ENCODE measurements at places on chromosomes 7 and 10.
A peak's percentile ranks its signal among the peaks of the same experiment; 100 is the strongest.

DNA sequence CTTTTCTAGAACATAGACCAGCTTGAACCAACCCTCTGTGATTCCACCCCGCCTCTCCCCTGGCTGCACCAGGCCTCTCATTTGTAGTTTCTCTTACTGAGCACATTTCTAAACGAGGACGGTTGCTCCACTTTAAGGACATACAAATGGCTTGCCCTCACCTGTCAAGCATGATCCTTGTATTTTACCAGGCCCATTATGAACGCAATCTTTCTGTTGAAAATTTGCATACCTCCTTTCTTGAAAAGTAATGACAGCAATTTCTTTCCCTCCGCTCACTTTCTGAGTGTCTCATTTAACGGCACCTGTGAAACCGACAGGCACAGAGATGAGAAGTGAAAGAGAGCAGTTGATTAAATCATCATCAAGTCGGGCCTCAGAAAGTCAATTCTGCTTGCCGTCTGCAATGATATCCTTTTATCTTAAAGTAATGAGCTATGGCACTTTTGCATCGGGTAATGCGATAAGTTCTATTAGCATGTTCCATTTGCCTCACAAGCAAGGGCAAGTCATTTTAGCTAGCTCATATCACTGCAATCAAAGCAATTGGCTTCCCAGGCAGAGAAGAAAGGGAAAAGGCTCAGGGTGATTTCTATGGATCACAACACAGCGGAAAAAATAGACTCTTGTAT, 705.6 kb upstream of the GALNT17 start:
- DNase-seq: no peak

GRCh38 chr10:126012485-126012884, 116.1 kb downstream of the FANK1 start:
- no peak for DNase-seq

GRCh38 chr7:129980667-129981066, 27.9 kb upstream of the UBE2H start:
- DNase-seq: no peak

GRCh38 chr7:836429-836828, 4.2 kb downstream of the SUN1 start:
- DNase-seq: no peak

DNA sequence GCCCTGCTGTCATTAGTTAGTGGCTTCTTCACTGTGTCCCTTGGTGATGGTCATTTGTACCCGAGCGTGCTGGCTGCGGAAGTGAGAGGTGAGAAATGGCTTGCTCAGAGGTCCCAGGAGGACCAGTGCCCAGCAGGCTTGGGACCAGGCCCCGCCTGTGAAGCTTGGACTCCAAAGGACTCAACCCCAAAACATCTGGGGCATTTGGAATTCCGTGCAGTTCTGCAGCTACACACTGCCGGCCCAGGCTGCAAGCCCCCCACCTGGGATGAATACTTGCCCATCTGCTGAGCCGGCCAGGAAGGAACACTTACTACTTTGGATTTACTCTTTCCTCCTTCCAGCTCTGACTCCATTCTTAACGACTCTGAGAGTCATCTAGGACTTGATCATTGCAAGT, 18.0 kb downstream of the ECHDC3 start:
- no peak for DNase-seq

- DNase-seq: peak; percentile 57
Measured at GRCh38 chr10:110446954-110447608, 50.6 kb upstream of the DUSP5 start.

- DNase-seq: no peak
Measured at GRCh38 chr7:157678501-157678900, 341.7 kb downstream of the DNAJB6 start.

DNA sequence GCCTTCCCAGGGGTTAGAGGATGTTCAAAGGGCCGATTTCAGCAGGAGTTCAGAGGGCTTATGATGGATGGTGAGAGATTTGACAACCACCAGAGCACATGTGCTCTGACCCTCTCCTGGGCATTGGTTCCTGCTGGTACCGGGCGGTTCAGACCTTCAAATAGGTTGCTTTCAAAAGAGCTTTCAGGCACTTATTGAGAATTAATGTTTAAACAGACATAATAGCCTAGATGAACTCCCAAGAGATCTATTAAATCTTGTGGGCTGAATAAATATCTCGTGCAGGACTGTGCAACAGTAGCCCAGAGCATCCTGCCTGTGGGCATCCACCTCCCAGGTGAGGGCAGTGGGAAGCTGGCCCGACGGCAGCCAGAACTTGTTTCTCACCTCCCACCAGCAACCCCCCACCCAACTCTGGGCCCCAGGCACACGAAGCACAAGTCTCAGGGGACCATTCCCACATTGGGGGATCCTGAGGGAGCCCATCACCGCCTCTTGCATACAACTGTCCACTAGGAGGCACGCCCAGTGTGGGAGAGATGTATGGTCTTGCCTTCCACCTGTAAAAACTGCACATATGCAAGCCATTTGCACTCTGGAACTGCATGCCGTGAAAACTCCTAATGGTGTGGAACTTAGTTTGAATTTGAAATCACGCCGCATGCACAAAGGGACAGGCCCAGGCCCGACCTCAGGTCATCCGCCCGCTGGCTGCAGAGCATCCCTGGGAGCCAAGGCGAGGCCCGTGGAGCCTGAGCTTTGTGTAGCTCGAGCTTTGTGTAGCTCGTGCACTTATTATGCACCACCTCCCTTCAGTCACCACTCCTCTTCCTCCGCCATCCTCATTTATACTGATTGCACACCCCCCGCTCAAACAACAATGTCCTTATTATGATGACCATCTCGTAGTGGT, 147.8 kb downstream of the ADCY1 start:
- no peak for DNase-seq

GRCh38 chr10:71842422-71842821, 8.6 kb downstream of the PSAP start:
- DNase-seq: no peak

- DNase-seq: no peak
Measured at GRCh38 chr7:2833083-2833910, 10.8 kb downstream of the GNA12 start.

GRCh38 chr7:20288036-20288435, 42.7 kb upstream of the ITGB8 start:
- DNase-seq: no peak

DNA sequence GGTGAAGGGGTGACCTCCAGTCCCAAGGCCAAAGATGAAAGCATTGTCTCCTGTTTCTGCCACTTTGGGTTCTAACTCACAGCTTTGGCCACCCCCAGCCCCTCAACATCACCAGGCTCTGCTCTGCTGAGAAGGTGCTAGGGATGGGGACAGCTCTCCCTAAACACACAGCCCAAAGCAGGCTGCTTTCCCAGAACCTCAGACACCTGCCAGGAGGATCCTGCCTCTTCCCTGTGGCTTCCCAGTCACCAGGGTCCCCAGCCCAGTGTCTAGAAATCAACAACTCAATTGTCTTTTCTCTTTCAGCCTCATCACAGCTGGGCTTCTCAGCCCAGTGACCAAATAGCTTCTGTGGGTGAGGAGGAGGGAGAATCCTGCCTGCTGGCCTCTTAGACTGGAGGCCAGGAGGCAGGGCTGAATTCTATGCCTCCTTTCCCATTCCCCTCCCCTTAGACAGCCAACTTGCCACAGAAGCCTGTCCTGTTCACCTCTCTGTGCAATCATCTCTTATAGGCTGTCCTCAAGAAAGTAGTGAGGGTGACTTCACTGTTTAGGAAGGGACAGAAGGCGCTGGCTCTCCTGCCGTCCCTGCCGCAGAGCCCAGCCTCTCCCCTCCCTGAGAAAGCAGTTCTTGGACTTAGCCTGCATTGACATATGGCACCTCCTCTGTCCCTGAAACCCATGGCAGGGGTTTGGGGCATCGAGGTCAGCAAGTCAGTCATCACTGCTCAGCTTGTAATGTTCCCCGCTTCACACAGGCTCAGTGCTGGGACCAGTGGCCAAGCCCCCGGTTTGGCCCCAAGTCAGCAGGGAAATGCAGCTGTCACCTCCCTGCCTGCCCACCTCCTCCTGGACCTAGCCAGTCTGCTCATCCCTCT, 3.7 kb downstream of the FGF8 start:
- no peak for DNase-seq

- no peak for DNase-seq
Measured at GRCh38 chr10:73439055-73439454, 5.7 kb upstream of the MSS51 start.

DNA sequence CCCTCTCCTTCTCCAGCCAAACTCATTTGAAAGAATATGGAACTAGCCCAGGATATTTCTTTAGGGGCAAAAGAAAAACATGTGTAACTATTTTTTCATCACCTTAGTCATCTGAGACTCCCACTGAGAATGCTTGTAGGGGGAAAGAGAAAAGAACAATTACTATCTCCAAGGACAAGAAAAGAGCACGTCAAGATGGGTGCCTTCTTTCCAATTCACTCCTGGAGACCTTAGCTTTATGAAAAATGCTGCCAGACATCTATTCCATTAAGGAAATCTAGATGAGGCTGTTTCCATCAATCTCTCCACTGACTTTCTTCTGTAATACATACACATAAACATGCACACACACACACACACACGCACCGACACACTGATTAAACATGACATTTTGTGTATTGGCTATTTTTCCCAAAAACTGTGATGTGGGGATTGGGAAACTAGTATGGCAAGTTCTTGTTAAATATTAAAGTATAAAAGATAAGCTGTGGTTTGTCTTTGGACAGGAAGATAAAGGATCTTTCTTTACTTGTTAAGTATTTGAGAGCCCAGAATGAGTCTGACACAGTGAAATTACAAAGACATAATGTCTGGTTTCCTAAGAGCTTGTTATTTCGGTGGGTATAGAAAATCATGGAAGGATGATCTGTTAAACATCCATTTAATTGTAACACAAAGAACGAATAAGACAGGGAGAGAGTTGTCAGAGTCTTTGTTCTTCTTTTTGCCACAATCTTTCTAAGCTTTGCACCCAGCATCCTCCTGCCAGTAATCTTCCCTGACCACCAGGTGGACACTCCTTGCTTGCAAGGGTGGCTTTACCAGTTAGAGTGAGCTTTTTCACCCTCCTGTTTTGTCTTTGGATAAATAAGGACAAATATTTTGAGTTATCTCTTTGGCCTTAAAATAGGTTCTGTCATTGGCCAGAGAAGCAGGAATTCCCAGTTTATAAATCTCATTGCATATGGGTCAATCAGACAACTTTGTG, 177.3 kb upstream of the TMEM72 start:
- DNase-seq: no peak

- no peak for DNase-seq
Measured at GRCh38 chr7:112995059-112995824, 91.4 kb downstream of the GPR85 start.

DNA sequence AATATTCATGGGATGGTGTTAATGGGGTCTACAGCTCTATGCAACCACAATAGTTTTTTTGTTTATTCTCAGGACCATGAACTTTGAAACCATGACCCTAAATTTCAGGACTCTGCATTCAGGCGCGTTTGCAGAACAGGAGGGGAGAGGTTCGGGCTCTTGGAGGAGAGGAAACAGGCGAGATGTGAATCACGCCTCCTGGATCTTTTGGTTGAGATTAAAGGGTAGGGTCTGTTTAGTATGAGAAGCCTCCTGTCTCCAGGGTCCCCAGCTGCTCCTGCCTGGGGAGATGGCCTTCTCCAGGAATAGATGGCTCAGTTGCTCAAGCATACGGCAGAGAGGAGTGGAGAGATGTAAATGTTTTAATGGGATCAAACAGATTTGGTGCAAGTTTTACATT, 18.2 kb downstream of the TLL2 start:
- DNase-seq: no peak

DNA sequence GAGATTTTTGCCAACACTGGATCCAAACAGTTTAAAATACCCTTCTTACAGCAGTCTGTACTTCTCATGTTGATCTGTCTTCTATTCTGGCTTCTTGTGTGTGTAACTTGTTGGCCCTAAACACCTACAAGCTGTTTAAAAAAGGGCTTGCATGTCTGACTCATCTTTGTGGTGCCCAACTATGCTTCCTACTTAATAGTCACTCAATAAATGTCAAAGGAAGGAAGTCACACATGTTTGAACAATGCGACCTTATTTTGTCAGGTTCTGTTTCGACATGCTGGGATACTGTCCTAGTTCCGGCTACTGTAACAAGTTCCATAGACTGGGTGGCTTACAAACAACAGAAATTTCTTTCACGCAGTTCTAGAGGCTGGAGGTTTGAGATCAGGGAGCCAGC, 9.4 kb upstream of the GRK5 start:
- no peak for DNase-seq

GRCh38 chr7:105797652-105798051, 78.7 kb downstream of the ATXN7L1 start:
- no peak for DNase-seq

- DNase-seq: no peak
Measured at GRCh38 chr10:121222842-121223241, 371.7 kb downstream of the WDR11 start.

- DNase-seq: no peak
Measured at GRCh38 chr10:3897156-3897555, 112.1 kb upstream of the KLF6 start.

- DNase-seq: peak; percentile 95
Measured at GRCh38 chr7:80844916-80845315, 73.9 kb downstream of the SEMA3C start.

GRCh38 chr7:21417647-21418046, 10.2 kb upstream of the SP4 start:
- no peak for DNase-seq

GRCh38 chr7:69782917-69783684, 184.8 kb downstream of the AUTS2 start:
- DNase-seq: no peak

DNA sequence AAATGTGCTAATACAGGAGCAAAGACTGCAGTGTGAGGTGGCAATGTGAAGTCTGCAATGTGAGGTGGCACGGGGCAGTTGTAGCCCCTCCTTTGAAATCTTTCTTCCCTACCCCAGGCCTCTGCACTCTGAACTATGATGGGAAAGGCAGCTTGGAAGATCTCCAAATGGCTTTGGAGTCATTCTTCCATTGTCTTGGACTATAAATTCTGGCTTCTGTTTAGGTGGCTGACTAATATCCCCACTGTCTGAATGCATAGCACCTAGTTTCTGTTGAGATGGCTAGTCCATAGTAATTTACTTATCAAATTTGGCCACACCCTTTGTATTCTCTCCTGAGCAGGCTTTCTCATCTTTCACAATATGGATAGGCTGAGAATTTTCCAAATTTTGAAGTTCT, 175.0 kb downstream of the CFTR start:
- DNase-seq: no peak

DNA sequence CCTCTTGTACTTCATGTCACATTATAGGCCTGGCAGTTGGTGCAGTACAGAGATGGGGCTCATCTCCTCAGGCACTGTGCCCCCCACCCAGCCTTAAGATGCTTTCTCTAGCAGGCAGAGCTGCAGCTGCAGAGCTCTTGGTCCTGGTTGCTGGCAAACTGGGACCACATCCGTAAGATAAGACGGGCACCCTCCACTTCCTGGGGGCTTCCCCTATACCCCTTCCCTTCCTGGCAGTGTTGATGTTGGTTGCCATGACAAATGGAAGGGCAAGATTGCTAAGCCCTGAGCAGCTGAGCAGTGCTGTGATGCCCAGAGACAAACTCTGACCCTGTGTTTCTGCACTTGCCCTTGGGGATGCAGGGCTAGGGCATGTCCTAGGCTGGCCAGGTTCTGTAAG, 103.4 kb upstream of the ANLN start:
- no peak for DNase-seq

- DNase-seq: no peak
Measured at GRCh38 chr7:115033917-115034459, 112.1 kb downstream of the MDFIC start.

GRCh38 chr7:152959610-152960009, 200.1 kb downstream of the ACTR3B start:
- no peak for DNase-seq

- no peak for DNase-seq
Measured at GRCh38 chr10:104935656-104936055, 294.6 kb downstream of the SORCS3 start.

GRCh38 chr7:41879403-41879802, 176.5 kb upstream of the INHBA start:
- DNase-seq: no peak

GRCh38 chr10:22580711-22581110, 133.7 kb downstream of the PIP4K2A start:
- DNase-seq: no peak
